ENCODE measurements at places on chromosomes 6 and 20.

GRCh38 chr6:23510778-23511510, 615.1 kb upstream of the NRSN1 start:
- DNase-seq = no peak

DNA sequence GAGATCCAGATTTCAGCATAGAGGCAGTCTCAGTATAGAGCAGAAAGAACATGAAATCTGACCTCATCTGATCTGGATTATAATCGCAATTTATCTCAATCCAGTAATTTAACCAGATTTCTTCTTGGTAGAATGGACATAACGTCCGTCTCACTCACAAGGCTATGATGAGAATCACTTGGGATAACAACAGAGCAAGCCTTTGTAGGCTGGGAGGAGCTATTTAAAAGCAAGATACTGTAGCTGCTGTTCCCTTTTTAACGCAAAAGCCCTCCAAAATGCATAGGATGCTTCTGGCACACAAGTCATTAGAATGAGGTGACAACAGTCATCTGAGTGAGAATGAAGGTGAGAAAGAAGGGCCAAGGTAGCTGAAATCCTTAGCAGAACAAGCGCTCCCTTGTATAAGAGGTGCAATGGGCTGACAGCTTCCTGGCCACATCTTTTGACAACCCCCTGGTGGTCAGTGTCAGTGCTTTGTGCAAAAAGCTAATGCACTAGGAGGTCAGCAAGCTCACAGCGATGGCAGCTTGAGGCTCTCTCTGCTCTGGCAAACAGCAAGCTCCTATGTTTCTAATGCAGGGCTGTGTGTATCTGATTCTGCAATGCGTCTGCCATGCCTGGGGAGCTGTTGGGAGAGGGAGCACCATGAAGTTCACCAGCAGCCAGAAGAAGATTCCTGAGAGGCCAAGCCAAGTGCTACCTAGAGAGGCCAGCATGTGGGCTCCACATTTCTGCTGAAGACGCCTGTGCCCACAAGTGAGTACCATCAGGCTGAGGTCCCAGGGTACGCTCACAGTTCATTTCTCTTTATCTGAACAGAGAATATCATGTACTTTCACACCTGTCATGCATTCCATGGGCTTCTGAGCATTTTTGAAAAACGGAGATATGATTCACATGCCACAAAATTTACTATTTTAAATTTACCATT, 16.2 kb downstream of the METTL24 start:
- no peak for DNase-seq

DNA sequence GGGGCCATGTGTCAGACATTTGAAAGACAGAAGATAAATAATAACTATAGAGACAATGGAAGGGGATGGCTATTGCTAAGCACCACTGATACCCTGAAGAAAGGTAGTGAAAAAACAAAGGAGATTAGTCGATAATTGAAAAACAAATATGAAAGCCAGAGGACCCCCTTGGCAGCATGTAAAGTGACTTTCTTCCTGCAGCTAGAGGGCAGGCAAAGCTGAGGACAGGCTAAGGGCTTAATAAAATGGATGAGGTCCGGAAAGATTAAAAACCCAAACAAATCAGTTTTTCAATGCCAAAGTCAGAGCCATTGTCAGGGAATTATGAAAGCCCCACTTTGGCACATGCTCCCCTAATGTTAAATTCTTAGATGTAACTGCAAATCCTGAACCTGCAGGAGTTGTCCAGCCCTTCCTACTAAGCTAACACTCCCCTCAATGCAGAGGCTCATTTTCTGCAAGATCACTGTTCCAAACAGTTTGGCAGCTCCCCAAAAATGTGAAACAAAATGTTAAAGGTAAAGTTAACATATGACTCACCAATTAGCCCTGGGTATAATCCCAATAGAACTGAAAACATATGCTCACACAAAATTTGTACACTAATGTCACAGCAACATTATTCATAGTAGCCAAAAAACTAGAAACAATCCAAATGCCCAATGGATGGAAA, 1177.9 kb downstream of the GRIK2 start:
- no peak for DNase-seq

DNA sequence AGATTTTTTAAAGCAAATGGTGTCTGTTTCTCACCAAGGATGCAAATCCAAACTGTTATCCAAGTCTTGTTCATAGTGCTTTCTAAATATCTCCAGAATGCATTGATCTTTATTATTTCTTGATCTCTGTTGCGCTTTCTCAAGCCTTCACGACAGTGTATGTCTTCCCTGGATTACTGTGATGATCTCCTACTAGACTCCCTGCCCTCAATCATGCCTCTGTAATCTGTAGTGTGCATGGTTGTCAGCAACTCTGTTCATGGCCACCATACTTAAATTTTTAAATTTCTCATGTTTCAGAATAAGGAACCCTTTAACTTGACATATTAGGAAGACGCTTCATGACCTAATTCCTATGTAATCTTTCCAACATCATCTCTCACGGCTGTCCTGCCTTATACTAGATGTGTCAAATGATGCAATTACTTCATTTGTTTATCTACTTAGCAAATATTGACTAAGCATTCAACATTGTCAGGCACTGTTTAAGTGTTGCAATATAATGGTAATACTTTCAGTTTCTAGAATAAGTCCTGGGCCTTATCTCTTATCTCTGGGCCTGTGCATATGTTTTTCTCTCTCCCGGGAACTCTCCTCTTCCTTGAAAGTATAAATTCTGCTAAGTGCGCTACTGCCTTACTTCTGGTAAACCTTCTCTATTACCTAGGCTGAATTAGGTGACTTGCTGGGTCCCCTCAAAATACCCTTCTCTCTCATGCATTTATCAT, 25.6 kb upstream of the AHI1 start:
- no peak for DNase-seq

- no peak for DNase-seq
Observed at GRCh38 chr6:91487696-91488392, 901.0 kb upstream of the MAP3K7 start.

GRCh38 chr6:11632795-11633511, 95.4 kb downstream of the TMEM170B start:
- DNase-seq = no peak

DNA sequence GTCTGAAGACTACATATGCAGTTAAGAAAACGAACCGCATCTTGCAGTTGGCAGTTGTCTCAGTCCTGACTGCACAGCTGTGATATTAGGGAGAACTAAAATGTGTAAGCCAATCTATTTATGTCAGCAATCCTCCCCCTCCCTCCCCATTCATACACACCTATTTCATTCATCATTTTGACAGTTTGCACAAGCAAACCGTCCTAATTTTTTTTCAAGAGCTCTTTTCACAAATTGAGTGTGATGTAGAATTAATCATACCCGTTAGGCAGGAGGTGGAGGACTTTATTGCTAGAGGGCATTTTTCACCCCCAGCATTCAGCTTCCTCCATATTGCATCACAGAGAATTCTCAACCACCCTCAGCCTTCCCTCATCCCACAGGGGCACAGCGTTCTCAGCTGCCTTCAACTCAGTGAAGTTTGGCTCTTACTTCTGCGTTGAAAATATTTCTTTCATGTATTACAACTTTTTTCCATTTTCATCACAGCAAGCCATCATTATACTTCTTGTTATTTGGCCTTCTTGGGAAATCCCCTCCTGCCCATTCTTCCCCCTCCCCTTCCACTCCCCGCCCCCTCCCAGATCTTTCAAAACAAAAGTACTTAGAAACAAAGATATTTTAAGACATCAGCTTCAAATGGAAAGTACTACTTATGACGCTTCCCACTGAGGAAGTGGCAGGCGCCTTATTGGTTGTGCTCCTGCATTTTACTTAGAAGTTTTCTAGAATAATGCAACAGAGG, 37.5 kb downstream of the NOX3 start:
- DNase-seq = peak; percentile 33

DNA sequence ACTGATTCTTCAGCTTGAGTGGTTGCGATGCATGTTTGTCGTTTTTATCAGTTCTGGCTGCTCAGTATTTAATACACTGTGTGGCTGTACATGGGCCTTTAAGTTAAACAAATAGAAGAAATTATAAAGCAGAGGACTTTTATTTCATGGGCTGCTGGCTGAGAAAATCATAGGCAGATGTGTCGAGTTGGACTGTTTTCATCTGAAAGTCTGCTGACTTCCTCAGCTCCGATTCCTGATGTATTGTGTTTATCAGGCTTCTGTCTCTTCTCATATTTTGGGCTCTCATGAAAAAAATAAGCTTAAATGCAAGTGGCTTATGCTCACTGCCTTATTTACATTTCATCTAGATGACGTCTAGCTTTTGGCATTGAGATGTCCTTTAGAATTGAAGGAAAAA, 129.5 kb upstream of the GGTLC1 start:
- DNase-seq = no peak

GRCh38 chr6:15500078-15500740, 162.6 kb downstream of the DTNBP1 start:
- no peak for DNase-seq

- no peak for DNase-seq
Observed at GRCh38 chr6:508614-509013, 117.1 kb downstream of the IRF4 start.

GRCh38 chr6:87483929-87484328, 11.2 kb downstream of the SLC35A1 start:
- no peak for DNase-seq

- DNase-seq = no peak
Observed at GRCh38 chr6:119294984-119295383, 54.6 kb downstream of the MAN1A1 start.

DNA sequence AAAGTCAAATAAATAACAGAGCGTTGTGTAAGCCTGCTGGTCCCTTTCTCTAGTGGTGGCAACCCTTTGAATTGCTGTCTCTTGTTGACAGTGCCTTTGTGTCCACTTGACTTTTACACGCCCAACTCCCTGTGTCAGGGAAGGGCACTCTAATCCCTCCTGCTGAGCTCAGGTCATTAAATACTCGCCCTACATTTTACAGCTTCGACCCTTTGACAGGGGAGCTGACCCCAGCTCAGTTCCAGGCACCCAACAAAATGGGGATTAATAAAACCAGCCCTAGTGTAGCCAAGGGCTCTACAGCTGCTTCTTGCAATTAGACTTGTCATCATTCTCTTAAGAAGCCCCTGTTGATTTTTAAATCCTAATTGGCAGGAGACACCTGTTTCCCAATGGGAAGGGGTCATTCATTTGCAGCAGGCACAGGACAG, 308.2 kb downstream of the EYA4 start:
- no peak for DNase-seq

- no peak for DNase-seq
Observed at GRCh38 chr6:75397656-75398465, 95.7 kb downstream of the FILIP1 start.

DNA sequence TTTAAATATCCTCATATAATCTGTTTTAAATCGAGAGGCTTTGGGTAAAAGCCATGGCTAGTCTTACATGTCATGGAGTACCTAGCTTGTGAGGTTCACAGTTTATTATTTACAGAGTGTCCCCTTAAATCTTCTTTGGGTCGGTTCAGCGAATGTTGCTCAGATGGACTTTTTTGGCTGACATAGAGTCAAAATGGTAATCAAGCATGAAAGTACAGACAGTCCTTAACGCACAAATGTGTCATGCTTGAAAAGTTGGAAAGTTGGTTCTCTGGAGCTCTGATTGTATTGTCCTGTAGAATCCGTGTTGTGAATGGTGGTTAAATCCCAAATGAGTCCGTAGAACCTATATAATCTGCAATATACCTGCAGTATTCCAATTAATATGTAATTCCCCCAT, 22.0 kb downstream of the PTPN1 start:
- DNase-seq = no peak

GRCh38 chr6:118705544-118706491, 54.4 kb upstream of the CEP85L start:
- DNase-seq = no peak

GRCh38 chr20:46246559-46246958, 61.7 kb downstream of the CDH22 start:
- DNase-seq = no peak

- DNase-seq = no peak
Observed at GRCh38 chr20:63032026-63032800, 25.4 kb upstream of the BHLHE23 start.

DNA sequence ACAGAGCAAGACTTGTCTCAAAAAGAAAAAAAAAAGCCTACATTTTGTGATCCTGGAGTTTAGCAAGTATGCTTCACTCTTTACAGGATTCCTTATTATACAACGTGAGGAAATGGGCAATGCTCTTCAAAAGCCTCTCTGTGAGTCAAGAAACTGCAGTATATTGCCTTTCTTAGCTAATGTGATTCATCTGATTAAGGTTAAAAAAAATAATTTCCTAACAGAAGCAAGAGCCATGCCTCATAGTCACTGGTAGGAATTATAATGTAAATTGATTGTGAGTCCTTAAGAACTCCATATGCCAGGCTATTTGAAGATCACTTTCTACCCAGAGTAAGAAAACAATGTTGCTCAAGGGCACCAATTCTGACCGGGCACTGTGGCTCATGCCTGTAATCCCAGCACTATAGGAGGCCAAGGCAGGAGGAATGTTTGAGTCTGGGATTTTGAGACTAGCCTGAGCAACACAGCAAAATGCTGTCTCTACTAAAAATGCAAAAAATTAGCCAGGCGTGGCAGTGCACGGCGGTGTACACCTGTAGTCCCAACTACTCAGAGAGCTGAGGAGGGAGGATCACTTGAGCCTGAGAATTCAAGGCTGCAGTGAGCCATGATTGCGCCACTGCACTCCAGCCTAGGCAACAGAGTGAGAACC, 43.3 kb downstream of the SLC26A8 start:
- no peak for DNase-seq

GRCh38 chr6:138971601-138972000, 16.5 kb downstream of the REPS1 start:
- DNase-seq = no peak

DNA sequence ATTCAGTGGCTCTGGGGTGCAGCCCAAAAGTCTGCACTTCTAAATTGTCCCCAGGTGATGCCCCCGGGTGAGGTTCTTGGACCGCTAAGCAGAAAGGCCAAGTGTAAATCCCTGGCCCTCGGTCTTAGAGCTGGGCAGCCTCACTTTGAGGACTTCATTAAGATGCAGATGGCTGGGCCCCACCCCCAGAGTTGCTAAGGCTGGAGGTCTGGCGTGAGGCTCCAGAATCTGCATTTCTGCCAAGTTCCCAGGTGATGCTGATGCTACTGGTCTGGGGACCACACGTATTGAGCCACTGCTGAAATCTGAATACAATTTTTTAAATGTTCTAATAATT, 735 bp upstream of the SLC23A2 start:
- DNase-seq = no peak

DNA sequence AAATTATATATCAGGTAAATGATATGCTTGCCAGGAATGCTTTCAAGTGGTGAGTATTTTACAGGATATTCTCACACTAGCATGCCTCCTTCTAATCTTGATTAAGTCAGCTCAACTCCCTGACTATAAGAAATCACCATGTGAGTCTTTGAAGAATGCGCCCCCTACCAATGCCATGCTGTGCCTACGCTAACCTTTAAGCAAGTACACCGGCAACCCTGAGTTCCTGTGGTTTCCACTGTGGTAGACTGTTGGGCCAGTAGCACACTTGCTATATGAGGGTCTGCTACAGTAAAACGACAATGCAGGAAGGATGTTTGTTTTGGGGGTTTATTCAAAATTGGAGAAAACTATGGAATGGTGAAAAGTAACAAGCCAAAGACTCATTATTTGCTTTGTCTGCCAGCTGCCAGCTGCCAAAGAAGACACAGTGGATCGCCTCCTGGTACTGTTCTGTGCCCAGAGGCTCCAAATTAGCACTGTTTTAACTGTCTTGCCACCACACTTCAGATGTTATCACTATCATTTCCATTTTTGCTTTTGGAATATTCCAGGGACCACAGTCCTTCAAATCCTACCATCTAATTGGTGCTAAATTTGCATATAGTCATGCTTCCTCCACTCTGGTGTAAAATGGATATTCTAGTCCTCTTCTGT, 333.5 kb downstream of the RNGTT start:
- DNase-seq = no peak

- DNase-seq = no peak
Observed at GRCh38 chr20:33188421-33188820, 20.5 kb downstream of the BPIFA2 start.

All from stimulated activated CD8-positive, alpha-beta memory T cell treated with anti-CD3 and anti-CD28 coated beads, Interleukin-12 subunit alpha, Interleukin-12 subunit beta, amount 100 ng/mL, for 4 hours (primary cell).